Right atrium auricular region (tissue), 2 donors: ENCODE measurements at places on chromosomes 11 and 22. TPM values are rescaled to one million over a fixed set of nuclear protein-coding genes. Genes with fewer than 3 reads are reported as not detected.

DNA sequence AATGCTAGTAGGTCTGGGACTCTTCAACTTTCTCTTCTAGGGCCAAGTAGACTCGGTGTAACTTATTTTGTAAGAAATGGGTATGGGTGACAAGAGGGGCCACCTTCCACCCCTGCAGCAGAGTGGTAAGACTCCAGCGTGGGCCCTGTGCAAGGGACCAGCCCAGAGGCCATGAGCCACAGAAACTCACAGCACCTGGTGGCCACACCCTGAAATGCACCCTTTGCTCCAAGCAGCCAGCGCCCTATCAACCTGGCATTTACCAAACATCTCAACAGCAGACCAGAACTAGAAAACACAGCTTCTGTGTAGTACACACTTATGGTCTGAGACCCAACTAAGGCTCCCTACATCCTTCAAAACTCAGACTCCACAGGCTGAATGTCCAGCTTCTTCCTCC, 5.7 kb downstream of the CDCA5 start:
- no peaks in the 10 kb centered on the region for H3K36me3 ChIP-seq
- DNase-seq, result no peak
- no peak overlapping the region for H3K27ac ChIP-seq
- H3K4me3 ChIP-seq, result no peak overlapping the region
- H3K27me3 ChIP-seq, result no peaks in the 10 kb centered on the region
- peaks cover 2% of the 10 kb centered on the region for H3K4me1 ChIP-seq

The KDM4E gene
- not detected for total RNA-seq

The CCDC116 gene
- not detected for total RNA-seq

DNA sequence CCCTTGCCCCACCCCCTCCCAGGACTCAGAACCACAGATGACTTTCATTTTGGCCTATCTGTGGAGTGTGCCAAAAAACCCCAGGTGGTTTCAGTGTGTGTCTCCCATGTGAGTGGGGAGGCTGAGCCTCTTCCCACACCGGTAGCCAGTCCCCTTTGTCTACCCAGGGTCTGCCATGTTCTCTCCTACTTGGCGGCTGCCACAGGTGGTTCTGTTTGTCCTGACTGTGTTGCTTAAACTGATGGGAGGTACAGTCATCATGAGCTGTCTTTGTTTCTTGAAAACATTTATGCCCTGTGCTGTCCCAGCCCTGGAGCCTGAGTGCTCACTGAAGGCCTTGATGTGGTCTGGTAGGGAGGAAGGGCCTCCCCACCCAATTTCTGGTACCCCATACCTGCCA, 39.7 kb upstream of the SUSD2 start:
- no peak overlapping the region for H3K4me3 ChIP-seq
- H3K4me1 ChIP-seq, result peaks cover 91% of the 10 kb centered on the region
- no peaks in the 10 kb centered on the region for H3K27me3 ChIP-seq

GRCh38 chr22:27008454-27008853, 351.1 kb downstream of the MIAT start:
- H3K4me1 ChIP-seq, result no peaks in the 10 kb centered on the region
- no peak for DNase-seq
- H3K36me3 ChIP-seq, result no peaks in the 10 kb centered on the region
- H3K4me3 ChIP-seq, result no peak overlapping the region
- no peak overlapping the region for H3K27ac ChIP-seq
- no peaks in the 10 kb centered on the region for H3K27me3 ChIP-seq

The PRR33 gene
- not detected for total RNA-seq

The LRRC10B gene
- total RNA-seq, result 1.1 TPM

DNA sequence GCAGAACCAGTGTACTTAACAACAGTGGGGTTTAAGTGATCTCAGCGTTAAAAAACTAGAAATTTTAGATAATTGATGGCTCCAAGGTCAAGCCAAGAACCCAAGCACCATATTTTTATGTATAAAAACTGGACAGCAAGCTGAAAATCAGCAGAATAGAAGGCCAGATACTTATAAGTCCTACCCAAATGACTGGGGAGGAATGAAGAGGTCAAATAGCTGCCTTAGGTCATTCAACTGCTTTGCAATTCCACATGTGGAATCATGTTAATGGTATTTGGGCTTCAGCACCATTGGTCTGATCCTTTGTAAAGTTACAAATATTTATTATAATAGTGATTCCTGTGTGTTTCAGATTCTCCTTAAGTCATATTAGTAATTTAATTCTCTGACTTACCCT, 108.4 kb downstream of the FAT3 start:
- no peaks in the 10 kb centered on the region for H3K27me3 ChIP-seq
- H3K27ac ChIP-seq, result no peak overlapping the region
- H3K4me1 ChIP-seq, result no peaks in the 10 kb centered on the region
- no peaks in the 10 kb centered on the region for H3K36me3 ChIP-seq

DNA sequence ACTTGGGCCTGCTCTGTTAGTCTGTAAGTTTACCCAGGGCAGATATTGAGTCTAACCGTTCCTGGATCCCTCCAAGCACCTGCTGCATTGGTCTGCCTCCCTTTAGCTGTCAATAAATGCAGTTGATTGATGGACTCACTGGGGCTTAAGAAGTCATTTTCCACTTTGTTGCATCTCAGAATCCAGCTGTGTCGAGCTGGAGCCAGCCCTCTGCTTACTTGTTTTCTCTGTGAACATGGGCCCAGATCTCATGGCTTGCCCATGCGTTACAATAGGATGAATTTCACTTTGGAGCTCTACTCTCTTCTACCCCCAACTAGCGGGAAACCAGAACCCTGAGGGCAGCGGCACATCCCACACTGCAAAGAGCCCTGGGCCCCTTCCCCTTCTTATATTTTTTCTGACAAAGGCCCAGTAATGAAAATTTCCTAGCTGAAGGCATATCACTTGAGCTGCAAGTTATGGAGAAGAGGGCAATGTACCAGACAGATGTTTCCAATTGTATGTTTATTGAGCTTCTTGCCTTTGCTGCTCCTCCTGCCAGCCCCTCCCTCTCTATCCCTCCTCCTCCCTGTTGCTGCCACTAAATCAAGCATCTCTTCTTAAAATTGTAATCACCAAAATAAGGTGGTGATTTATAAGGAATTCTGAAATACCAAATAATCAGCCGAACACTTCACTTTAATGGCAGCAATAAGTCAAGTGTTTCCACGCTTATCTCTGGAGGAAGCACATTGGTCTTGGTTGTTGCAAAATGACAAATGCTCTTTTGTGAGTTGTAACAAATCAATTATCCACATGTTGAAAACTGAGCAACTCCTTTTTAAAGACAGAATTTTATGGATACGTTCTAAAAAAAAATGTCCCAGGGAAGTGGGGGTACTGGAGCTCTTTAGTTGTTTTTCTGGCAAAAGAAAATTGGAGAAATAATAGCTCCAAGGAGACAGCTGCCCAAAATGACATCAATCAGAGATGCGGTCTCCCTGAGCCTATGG, 212.3 kb upstream of the ZBED5 start:
- H3K4me3 ChIP-seq, result no peak overlapping the region
- no peaks in the 10 kb centered on the region for H3K4me1 ChIP-seq
- H3K27me3 ChIP-seq, result no peaks in the 10 kb centered on the region

- no peaks in the 10 kb centered on the region for H3K4me1 ChIP-seq
- H3K4me3 ChIP-seq, result no peak overlapping the region
- H3K27me3 ChIP-seq, result no peaks in the 10 kb centered on the region
- no peak overlapping the region for H3K27ac ChIP-seq
- H3K36me3 ChIP-seq, result no peaks in the 10 kb centered on the region
Observed at GRCh38 chr11:32400670-32401369, 34.5 kb downstream of the WT1 start.
